ENCODE measurements at places on chromosomes 2 and 18. TPM values are rescaled to one million over a fixed set of nuclear protein-coding genes. Genes with fewer than 3 reads are reported as not detected.

ACVR1C gene
- 1.1 TPM for total RNA-seq

CDH2 gene
- 36.9 TPM for total RNA-seq

UGT1A6 gene
- total RNA-seq: not detected

ACKR3 gene
- 3.1 TPM for total RNA-seq

- no peaks in the 10 kb centered on the region for H3K27me3 ChIP-seq
- H3K27ac ChIP-seq: no peak overlapping the region
- H3K36me3 ChIP-seq: no peaks in the 10 kb centered on the region
- H3K4me3 ChIP-seq: no peak overlapping the region
Observed at GRCh38 chr2:2837746-2838547, 506.9 kb upstream of the MYT1L start.

DNA sequence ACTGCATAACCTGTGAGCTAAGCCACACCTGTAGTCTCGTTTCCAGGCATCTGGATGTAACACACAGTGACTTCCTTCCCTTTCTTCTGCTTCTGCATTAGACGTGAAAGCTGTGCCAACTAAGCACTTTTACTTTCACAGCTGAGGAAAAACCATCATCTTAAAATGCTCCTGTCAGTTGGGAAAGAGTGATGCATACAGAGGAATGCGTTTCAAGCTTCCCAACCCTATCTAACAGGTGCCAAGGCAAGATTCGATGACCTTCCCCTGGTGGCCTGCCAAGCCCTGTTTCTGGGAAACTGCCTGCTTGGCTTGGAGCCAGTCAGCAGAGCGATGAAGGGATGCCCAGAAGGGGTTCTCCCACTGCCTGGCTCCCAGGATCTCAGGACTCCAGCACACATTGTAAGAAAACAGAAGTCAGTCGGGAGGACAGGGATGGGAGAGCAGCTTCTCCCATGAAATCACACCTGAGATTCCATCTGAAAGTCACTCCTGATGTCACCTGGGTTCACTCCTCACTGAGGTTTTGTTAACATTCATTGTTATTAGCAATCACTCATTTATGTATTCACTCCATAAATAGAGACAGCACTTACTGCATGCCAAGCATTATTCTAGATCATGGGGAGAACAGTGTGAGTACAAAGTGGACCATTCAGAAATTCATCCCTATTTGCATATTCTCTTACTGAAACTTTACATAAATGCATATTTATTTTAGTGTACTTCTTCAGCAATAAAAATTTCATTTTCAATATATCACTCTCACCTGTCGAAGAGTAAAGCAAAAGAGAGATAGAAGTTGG lies 64.1 kb downstream of the DTNA start:
- DNase-seq: no peak
- no peaks in the 10 kb centered on the region for H3K36me3 ChIP-seq
- no peaks in the 10 kb centered on the region for H3K27me3 ChIP-seq
- no peak overlapping the region for H3K27ac ChIP-seq

DNA sequence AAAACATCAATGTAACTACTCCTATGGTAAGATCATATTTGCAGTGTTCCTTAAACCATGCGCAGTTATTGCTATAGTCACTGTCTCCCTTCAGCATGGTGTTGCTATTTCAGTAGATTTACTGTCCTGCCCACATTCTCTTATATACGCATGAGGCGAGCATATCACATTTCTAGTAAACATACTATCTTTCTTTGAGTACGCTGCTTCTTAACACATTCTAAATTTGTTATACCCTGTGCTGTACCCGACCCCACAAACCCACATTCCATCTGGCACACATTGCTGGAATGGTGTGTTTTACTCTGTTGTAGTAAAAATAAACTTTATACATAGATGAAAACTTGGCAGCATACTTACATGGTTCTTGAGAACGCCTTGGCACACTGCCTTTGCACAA lies 163.3 kb downstream of the QPCT start:
- H3K27ac ChIP-seq: no peak overlapping the region
- H3K4me1 ChIP-seq: peaks cover 6% of the 10 kb centered on the region
- H3K4me3 ChIP-seq: no peak overlapping the region
- no peaks in the 10 kb centered on the region for H3K36me3 ChIP-seq
- H3K27me3 ChIP-seq: no peaks in the 10 kb centered on the region

- H3K4me3 ChIP-seq: no peak overlapping the region
- peaks cover 15% of the 10 kb centered on the region for H3K36me3 ChIP-seq
- no peak overlapping the region for H3K27ac ChIP-seq
- H3K27me3 ChIP-seq: no peaks in the 10 kb centered on the region
Observed at GRCh38 chr2:86489542-86489941, 48.4 kb downstream of the KDM3A start.

GRCh38 chr2:43005245-43005974 lies 213.0 kb upstream of the HAAO start:
- no peak overlapping the region for H3K27ac ChIP-seq
- no peaks in the 10 kb centered on the region for H3K36me3 ChIP-seq
- no peak overlapping the region for H3K4me3 ChIP-seq
- no peaks in the 10 kb centered on the region for H3K4me1 ChIP-seq
- no peak for DNase-seq
- H3K27me3 ChIP-seq: no peaks in the 10 kb centered on the region

DNA sequence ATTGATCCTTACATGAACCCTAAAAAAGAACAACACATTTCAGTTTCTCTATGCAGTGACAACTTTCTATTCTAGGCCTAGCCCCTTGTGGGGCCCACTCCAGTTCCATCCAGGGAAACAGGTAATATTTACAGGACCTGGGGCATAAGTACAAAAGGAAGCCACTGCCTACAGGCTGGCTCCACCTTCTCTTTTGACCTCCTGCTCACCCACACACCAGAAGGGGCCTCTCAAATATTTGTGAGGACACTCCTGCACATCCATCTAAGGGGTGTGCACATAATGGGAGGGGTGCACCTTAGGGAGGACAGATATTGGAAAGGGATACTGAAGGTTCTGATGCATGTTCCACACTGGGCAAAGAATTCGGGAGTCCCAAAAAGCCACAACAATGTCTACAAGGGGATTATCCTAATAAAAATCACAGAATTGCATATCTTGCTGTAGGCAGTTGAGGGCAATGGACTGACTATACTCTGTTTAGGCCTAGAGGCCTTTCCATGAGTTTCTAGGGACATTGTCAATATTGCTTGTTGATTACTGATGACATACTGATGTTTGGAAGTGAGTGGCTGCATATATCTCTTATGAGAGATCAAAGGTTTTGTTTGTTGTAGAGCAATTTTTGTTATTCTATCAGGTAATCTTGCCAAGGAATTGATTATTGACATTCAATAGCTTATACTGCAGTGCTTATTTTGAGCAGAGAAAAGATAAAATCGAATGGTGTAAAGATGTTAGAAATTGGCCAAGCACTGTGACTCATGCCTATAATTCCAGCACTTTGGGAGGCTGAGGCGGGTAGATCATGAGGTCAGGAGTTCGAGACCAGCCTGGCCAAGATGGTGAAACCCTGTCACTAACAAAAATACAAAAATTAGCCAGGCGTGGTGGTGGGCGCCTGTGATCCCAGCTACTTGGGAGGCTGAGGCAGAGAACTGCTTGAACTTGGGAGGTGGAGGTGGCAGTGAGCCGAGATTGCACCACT lies 23.8 kb upstream of the HNRNPA3 start:
- H3K36me3 ChIP-seq: no peaks in the 10 kb centered on the region
- no peaks in the 10 kb centered on the region for H3K27me3 ChIP-seq
- H3K4me3 ChIP-seq: no peak overlapping the region
- 0 out of 2 replicates have a peak, but pooled peaks cover 10% of the 10 kb centered on the region for H3K4me1 ChIP-seq
- H3K27ac ChIP-seq: no peak overlapping the region

DNA sequence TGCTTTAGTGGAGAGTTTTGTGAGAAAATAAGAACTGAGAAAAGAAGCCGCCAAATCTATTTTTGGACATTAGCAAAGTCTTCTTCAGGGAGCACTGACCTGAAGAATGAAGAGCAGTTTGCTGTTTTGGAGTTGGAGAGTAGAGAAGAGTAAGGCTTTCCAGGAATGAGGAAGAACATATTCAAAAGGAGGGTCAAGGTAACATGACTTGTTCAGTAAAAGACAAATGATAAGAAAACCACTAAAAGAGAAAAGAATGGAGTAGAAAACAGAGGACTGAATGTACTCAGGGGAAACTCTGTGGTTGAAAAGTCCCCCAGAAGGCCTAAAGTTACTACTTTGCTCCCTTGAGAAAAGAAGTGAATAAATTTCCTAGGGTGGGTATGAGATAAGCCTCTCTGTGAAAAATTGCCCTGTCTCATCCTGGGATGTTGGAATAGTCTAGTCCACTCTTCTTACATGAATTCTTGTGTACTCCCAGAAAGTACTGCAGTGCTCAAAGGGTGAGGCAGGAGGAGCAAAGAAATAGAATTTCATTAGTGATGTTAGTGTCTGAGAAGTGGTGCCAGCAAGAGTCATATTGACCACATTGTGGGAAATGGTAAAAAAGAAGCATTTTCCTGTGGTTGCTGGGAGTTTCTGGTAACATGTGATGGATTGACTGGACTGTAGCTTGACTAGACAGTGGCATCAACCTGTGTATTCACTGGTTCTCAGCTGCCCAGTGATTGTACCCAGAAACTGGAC lies 27.8 kb downstream of the MBD5 start:
- no peaks in the 10 kb centered on the region for H3K27me3 ChIP-seq
- H3K4me1 ChIP-seq: peaks cover 35% of the 10 kb centered on the region
- no peak for DNase-seq
- no peak overlapping the region for H3K4me3 ChIP-seq
- H3K27ac ChIP-seq: no peak overlapping the region
